ENCODE measurements at places on chromosomes 3 and 15.

DNA sequence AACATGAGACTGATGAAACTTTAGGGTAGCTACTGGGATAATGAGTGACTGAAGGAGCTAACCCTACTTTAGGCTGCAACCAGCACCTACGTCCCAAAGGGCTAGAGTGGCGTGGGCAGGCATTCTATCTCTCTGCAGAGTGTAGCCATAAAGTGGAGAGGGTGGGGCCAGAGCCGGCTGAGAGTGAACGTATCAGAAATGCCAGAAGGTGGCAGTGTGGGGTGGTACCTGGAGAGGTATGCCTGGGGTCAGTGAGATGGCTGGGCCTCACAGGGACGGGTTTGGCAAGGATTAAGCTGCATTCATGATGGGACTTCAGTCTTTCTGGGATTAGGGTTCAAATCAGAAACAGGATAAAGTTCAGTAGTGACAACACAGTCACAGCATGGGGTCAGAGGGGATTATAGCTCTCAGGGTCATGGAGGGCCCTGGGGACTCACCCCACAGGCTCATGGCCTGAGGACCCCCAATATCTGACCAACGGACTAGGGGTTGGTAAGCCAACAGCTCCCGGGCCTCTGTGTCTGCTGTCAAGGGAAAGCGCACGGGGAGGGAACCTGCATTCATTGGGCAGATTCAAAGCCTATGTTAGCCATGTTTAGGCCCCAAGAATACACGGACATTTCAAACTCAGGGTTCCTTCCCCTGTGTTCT lies 86.5 kb upstream of the FOXB1 start:
- DNase-seq = peak; percentile 36

DNA sequence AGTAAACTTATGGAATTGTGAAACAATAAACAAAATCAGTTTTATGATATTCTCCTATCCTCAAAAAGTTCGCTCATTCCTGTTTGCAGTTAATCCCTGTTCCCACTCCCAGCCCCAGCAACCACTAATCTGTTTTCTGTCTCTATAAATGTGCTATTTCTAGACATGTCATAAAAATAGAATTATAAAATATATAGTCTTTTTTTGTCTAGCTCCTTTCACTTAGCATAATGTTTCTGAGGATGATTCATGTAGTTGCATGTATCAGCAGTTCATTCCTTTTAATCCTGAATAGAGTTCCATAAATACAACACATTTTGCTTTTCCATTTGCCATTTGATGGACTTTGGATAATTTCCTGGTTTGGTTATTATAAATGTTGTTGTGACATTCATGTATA lies 140.0 kb downstream of the KCNAB1 start:
- DNase-seq = no peak

GRCh38 chr3:112777811-112778210 lies 68.9 kb downstream of the CD200R1L start:
- DNase-seq = no peak

GRCh38 chr15:95324656-95325055 lies 1005.8 kb upstream of the NR2F2 start:
- DNase-seq = no peak

GRCh38 chr3:67863869-67864268 lies 209.5 kb upstream of the SUCLG2 start:
- no peak for DNase-seq

DNA sequence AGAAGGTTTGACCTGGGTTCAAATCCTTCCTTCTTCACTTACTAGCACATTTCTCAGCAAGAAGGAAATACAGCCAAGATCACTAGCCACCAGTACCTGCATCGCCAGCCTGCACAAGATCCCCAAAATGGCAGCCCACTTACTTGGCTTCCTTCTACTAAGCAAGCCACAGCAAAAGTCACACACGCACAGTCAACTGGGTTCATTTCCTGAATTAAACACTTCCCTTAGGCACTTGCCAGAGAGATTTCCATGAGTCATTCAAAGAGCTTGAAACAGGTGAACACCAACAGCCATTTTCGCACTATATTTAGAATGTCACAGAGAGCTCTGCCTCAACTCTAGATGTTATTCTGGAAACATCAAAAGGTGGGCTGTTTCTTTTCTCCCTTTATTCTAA lies 42.6 kb downstream of the MGLL start:
- no peak for DNase-seq

- no peak for DNase-seq
Observed at GRCh38 chr3:141913150-141913811, 36.8 kb downstream of the ATP1B3 start.

DNA sequence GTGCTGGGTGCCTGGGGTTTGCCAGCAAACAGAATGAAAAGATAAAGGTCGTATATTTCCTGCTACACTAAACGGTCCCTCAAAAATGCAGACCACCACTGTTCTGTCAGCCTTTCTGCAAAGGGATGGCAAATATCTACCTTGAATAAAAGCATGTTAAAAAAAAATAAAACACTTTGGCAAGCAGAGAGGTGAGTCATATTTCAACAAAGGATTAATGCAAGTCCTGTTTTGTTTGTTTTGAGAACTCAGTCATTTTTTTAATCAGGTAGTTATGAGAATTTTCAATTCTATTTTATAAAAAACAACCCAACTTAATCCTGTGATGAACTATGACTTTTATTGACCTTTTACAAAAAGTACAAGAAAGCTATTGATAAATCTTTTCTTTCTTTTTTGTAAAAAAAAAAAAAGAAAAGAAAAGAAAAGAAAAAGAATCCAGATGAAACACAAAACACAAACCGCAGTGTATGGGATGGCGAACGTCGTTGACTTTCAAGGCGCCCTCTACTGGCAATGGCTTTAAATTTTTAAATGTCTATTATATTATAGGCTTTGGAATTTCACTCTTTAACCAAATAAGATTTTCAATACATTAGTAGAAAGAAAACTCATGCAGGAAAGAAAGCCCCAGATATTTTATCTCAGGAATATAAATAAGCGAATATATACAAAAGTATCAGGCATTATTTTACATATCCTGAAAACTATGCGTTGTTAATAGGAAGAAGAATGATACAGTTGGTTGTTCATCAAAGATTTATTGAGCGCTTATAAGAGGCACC lies 87.8 kb downstream of the NCEH1 start:
- no peak for DNase-seq

- no peak for DNase-seq
Observed at GRCh38 chr3:51963951-51964451, 3.3 kb downstream of the PCBP4 start.

DNA sequence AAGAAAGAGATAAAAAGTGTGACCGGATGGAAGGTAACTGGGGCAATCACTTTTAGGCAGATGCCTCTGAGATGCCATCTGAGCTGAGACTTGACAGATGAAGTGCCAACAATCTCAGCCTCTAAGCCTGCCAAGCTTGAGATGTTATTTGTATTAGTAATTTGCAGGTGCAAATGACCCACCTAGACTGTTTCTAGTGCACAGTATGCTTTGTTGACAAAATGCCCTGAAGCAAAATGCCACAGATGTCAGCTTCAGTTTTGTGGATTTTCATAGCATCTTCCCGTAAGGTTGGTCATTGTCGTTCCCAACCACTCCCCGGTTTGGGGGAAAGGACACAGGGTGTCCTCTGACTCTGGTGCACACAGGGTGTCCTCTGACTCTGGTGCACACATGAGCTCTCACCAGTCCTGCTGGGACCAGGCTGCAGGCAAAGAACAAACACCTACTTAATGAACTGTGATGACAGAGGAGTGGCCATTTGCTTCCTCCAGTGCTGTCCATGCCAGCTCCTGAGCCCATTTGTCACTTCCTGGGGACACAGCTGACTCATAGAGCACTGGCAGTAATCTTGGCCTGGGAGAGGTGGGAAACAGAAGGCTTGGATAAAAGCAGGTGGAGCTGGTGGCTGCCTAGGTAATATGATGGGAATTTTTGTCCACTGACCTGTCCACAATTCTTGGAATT lies 16.7 kb upstream of the PPP1R2 start:
- DNase-seq = no peak

GRCh38 chr3:33798113-33798417 lies 365 bp upstream of the PDCD6IP start:
- DNase-seq = no peak

GRCh38 chr15:70257573-70258248 lies 160.0 kb upstream of the TLE3 start:
- no peak for DNase-seq

- no peak for DNase-seq
Observed at GRCh38 chr15:61169275-61169903, 59.7 kb downstream of the RORA start.

DNA sequence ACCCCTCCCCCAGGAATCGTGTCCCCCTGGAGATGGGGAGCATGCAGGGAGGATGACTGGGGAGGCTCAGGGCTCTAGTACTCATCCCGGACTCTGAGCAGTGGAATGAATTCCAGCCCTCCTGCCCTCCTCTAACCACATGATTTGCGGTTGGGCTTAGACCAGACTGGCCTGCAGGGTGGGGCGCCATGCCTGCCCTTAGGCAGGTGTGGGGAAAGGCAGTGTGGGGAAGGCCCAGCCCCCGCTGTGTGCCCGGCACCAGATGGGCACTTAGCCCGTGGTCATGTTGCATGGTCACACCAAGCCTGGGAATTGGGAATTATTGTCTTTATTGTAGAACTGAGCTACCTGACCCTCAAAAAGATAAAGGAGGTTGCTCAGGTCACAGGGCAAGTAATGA lies 283.8 kb downstream of the TLE3 start:
- DNase-seq = no peak

DNA sequence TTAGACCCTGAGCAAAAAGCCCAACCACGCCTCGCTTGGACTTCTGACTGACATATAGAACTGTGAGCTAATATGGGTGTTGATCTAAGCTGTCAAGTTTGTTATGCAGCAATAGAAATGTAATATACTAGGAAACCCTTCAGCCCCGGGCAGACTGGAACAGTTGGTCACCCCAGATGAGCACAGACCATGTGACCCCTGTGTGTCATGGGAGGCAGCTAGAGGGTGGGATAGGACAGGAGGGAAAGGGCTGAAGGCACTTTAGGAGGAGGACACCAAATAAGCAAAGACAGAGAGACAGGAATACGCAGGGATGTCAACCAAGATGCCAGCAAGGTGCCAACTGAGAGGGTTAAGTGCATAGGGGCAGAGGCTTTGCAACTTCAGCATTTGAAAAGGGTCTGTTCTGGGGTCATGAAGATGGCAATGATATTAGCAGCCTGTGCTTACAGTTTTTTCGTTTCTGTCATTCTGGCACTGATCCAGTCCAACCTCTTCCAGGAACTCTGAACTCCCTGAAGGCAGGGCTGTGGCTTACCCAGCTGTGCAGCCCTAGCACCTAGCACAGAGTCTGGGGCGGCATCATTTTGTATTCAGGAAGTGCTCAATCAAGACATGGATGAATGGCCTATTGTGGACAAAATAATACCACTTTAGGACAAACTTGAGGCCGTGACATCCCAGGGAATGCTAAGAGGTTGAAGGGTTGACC lies 51.4 kb downstream of the HES1 start:
- DNase-seq = no peak

DNA sequence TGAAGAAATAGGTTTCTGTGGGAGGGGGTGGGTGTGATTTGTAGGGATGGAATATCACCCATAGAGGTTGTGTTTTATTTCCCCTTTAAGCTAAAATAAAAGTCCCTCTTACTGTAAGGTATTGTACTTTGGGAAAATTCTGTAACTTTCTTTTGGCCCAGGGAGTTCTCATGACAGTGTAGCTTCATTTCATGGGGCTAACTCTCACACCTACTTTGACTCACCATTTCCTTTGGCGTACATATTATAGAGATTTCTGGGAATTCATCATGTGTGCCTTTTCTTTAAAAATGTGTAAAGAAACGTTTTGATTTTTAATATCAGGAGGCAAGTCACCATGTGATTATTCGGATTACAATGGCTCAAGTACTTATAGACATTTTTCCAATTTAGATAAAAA lies 477.7 kb upstream of the CFAP20DC start:
- no peak for DNase-seq

DNA sequence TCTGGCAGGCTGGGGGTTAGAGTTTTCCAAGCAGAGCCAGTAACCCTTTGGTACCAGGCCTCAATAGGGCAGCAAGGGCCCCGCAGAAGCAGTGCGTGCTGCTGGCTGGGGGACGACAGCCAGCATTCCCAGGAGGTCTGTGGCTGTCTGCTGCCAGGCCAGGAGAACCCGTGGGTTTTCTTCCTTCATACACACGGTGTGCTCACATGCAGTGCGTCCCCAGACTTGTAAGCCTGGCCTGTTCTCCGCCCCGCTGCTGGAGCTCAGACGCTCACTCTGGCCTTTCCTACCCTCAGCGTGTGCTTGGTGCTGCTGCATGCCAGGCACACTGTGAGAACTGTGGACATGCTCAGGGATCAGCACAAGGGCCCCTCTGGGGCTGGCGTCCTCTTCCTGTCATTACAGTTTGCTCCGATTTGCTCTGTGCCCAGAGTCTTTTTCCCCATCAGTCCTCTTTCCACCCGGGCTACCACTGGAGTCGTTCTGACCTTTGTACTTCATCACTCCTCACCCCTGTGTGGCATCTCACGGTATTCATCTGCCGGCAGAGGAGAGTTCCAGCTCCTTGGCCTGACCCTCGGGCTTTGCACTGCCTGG lies 149.5 kb downstream of the DNAJB8 start:
- no peak for DNase-seq

DNA sequence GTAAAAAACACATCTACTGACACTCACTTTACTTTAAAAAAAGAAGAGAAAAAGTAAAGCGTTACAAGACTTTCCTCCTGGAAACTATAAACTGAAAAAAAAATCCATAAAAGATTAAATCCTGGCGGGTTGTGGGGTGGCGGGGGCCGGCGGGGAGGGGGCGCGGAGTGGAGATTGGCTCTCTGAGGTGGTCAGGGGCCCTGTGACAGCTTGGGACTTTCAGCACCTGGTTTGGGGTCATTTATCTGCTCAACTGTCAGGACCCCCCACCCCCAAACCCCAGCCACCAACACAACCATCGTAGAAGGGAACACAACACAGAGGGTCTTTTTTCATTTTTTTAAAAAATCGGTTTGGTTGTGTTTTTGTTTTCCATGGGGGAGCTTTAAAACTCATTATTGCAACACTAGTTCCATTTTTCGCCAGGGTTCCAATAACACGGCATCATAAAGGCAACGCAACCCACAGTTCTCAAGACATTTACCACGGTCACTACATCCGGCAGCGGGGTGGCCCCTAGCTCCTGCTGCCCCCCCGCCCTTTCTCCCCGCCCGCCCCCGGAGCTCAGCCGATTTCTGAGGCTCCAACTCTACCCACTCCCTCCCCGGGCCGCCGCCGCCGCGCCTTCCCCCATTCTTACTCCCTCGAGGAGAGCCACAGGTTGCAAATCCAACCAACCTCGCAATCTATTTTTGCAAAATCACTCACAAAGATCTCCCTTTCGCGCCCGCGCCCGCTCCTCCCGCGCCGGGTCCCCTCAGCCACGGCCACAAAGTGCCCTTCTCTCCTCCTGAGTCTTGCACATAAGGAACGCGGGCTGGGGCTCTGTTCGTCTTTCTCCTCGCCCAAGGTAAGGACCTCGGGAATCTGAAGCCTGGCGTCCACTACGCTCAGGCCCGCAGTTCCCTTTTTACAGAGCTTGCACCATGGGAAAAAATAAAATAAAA lies 1.8 kb downstream of the BCL6 start:
- no peak for DNase-seq

DNA sequence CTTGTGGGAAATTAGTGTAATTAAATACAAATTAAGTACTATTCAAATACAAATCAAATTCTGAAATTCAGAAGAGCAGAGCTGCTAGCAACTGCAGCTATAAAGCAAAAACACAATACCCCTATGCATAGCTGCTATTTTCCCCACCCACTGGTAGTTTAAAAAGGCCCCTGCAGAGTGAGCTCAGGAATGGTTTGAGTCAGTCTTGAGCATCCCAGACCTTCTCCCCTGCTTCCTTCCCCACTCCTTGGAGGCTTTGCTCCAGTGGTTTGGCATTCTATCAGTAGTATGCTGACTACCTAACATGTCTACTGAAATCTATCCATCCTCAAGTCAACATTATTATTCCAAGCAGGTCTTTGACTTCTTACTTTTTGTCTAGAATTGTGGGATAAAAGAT lies 53.0 kb downstream of the EFHB start:
- no peak for DNase-seq

- no peak for DNase-seq
Observed at GRCh38 chr15:64894395-64895056, 17.2 kb upstream of the ANKDD1A start.

Data from activated CD8-positive, alpha-beta memory T cell treated with anti-CD3 and anti-CD28 coated beads for 48 hours (primary cell).